GOT3 (cell line): ENCODE measurements at places on chromosomes 1 and 21.

GRCh38 chr1:230542054-230542453, 100.2 kb upstream of the COG2 start:
- no peak for DNase-seq

GRCh38 chr1:20586953-20587660, 1.8 kb upstream of the CDA start:
- no peak for DNase-seq

DNA sequence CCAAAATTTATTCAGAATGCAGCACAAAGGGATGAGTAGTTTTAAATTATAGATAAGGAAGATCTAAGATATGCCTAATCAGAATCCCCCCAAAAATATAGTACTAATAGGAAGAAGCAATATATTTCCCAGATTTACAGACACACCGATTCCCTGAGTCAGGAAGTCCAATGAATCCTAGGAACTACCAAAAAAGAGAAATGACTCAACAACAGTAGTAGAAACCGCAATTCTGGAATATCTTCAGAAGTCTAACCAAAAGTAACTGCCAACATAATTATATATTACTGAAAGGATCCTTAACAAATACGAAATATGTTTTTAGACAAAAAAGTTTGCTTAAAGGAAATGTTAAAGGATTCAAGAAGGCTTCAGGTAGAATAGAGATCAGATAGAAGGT, 10.3 kb downstream of the AHCTF1 start:
- no peak for DNase-seq

DNA sequence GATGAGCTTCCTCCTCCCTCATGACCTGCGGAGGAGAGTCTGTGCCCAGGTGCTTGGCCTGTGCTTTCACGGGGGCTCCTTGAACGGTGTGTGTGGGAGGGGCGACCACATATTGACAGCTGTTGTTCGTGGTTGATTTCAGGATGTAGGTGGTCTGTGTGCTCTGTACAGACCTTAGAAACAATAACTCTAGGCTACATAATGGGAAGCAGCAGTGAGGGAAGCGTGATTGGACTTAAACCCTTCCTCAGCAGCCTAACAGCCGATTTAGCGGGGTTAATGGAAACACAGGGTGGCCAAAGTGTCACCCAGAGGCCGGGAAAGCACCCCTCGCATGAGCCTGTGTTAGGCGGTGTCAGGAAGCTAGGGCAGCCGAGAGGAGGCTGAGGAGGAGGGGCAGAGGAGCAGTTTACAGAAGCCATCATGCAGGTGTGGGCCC, 56.0 kb downstream of the TBCE start:
- DNase-seq: no peak

DNA sequence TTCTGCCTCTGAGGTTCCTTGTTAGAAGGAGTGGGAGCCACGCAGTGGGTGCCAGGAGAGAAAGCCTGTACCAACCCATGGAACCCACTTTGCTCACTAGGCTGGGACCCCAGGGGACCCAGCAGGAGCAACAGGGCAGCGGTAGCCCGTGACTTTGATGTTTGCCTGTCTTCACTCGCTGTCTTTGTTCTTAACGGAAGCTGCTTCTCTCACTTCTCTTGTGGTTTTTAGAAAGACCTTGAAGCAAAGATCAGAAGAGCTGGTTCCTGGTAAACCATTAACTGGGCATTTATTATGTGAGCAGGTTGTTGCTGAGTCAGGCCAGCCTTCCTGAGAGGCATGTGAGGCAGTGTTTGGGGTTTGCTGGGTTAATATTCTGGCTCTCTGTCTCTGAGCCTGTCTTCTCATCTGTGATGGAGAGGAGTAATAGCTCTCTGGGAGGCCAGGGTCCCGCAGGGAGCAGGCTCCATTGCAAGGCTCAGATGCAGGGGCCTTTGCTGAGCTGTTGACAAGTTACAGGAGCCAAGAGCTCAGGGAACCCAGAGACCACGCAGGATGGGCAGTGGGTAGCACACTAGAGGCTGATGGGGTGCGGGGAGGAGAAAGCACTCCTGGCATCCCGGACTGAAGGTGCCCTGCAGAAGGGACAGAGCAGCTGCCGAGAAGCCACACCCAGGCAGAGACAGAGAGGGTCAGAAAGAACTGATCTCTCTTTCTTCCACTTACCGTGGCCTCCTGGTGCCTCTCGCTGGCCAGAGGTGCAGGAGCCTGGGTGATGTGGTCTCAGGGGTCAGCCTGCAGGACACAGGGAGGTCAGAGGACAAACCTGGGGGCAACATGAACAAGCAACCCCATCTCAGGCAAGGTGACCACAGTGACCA, 367.5 kb upstream of the C1orf174 start:
- no peak for DNase-seq

DNA sequence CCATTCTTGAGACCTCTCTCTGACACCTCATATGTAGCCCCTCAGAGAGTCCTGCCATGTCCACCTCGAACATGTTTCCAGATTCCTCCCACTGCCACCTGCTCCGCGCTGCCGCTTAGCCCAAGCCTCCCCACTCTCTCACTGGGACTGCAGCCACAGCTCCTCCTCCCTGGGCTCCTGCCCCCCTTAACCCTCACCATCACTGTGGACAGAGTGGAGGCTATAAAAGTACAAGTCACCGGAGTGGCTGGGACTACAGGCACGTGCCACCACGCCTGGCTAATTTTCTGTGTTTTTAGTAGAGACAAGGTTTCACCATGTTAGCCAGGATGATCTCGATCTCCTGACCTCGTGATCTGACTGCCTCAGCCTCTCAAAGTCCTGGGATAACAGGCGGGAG, 77.0 kb downstream of the VWA5B1 start:
- no peak for DNase-seq

GRCh38 chr1:22709891-22710700, 543 bp upstream of the EPHB2 start:
- no peak for DNase-seq

DNA sequence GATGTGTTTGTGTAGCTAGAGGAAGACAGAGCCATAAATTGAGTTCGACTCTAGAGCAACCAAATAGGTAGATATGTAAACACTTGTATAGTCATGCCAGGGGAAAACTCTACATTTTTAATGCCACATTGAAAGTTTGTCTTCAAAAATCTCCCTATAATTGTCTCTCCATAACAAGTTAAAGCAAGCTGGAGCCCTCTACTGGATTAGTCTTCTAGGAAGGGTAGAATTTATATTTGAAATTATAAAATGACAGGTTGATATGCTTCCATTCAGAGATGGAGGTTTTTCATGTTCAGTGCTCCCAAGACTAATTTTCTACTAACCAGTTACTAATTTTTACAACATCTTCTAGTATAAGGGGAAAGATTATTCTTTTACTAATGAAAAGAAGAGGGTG, 13.1 kb upstream of the COL24A1 start:
- no peak for DNase-seq

- no peak for DNase-seq
Measured at GRCh38 chr1:160707236-160708064, 4.2 kb downstream of the CD48 start.

DNA sequence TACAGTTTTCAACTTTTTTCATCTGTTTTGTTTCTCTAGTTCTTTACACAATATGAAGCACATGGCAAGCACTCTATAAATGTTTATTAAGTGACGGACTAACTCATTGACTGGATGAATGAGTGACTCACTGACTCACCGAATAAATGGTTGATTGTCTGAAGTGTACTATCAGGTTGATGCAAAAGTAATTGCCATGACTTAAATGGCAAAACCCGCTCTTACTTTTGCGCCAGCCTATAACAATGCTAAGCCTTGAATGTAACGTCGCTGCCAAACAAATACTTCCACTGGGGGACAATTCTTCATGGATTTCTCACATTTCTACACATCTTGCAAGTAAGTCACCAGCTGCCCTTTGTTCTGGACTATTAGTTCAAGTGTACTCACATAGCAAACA, 109.0 kb upstream of the KCTD3 start:
- DNase-seq: no peak

- no peak for DNase-seq
Measured at GRCh38 chr1:200323856-200324400, 85.9 kb downstream of the ZNF281 start.

- no peak for DNase-seq
Measured at GRCh38 chr1:201876148-201876818, 12.4 kb upstream of the SHISA4 start.

- no peak for DNase-seq
Measured at GRCh38 chr1:180837020-180837419, 75.7 kb upstream of the KIAA1614 start.

GRCh38 chr1:53465023-53465957, 6.1 kb downstream of the DMRTB1 start:
- no peak for DNase-seq

DNA sequence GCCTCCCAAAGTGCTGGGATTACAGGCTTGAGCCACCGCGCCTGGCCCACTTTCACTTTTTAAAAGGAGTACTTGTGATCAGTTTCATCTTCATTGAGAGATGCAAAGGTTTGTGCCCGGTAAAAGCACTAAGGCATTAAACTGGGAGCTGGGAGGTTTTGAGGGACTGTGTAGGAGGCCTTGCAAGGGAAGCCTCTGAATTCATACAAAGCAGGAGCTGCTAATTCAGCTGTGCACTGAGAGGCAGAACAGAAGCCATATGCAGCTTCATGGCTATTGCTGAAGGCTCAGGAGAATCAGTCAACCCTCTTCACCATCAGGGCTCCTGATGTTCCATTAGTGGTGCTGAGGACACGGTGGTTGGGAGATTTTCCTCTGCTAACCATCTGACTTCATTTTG, 77.7 kb downstream of the GPR88 start:
- DNase-seq: no peak

- DNase-seq: no peak
Measured at GRCh38 chr1:226274138-226274537, 34.8 kb downstream of the LIN9 start.

DNA sequence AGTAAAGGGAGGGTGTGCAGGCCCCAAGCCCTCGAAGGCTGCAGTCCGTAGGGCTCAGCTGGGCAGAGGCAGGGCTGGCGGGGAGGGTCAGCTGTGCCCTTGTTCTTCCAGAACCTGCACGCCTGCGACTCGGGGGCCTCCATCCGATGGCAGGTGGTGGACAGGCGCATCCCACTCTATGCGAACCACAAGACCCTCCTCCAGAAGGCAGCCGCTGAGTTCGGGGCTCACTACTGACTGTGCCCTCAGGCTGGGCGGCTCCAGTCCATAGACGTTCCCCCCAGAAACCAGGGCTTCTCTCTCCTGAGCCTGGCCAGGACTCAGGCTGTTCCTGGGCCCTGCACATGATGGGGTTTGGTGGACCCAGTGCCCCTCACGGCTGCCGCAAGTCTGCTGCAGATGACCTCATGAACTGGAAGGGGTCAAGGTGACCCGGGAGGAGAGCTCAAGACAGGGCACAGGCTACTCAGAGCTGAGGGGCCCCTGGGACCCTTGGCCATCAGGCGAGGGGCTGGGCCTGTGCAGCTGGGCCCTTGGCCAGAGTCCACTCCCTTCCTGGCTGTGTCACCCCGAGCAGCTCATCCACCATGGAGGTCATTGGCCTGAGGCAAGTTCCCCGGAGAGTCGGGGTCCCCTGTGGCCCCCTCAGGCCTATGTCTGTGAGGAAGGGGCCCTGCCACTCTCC, 13.6 kb upstream of the LRRC3 start:
- no peak for DNase-seq

DNA sequence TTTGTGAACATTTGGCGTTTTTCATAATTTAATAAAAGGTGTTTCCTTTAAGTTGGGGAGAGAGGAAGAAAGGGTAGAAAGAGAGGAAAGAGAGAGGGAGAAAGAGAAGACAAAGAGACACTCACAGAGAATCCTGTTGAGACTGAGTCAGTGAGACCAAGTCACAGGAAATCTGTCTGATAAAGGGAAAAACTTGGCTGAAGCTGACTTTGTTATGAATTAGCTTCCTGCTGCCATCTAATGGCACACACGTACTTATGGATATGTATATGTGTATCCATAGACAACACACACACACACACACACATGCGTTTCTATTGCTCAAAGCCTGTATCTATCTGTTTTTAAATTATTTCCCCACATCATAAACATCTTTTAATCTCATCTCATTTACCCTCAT, 42.5 kb upstream of the DISC1 start:
- DNase-seq: no peak

- DNase-seq: no peak
Measured at GRCh38 chr21:39330001-39330400, 16.6 kb upstream of the BRWD1 start.

- DNase-seq: peak; percentile 46
Measured at GRCh38 chr1:111738436-111739193, 580 bp downstream of the INKA2 start.

DNA sequence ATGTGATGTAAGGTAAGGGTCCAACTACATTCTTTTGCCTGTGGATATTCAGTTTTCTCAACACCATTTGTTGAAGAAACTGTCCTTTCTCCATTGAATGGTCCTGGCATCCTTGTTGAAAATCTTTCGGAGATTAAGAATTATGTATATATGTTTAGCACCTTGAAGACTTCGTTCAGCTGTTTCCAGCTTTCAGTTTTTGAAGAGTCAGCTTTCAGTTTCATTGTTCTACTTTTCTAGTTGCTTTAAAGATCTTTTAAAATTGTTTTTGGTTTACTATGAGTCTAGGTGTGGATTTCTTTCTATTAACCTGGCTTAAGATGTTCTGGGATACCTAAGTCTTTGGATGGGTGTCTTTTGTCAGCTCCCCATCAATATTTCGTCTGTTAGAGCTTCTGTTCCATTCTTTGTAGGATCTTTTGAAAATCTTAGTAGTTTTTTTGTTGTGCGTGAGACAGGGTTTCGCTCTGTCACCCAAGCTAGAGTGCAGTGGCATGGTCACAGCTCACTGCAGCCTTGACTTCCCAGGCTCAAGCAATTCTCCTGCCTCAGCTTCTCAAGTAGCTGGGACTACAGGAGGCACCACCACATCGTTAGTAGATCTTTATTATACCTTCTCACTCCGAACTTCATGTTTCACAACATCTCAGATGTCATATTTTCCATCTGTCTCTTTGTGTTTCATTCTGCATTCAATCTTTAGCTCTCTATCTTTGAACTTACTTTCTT, 353.5 kb upstream of the B3GALT2 start:
- no peak for DNase-seq

DNA sequence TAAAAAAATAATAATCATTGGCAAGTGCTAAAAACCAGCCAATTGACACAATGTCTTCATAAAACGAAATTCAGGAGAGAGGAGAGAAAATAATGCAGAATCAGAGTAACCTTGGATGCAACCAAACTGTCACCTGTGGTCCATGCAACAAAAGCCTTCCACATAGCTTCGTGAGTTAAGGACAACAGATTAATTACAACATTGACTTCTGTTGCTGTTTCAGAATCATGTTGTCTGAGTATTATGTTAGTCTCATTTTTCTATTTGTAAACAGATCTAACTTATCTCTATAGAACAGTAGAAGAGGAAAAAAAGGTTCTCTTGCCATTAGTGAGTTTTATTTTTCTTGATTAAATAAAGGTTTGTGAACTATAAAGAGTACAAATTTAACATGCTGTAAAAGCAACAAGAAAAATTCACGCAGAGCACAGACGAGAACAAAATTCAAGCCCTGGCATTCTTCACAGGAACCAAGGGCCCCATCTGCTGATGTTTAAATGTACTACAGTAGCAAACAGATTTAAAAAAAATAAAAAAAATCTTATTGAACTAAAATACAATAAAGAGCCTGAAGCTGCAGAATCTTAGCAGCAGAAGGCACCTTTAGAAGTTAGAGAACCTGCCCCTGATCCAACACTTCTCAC, 381.1 kb upstream of the PKN2 start:
- DNase-seq: no peak
